ENCODE measurements at places on chromosomes 12 and 14.
A peak's percentile ranks its signal among the peaks of the same experiment; 100 is the strongest.

- DNase-seq = no peak
Observed at GRCh38 chr12:110287986-110288385, 6.9 kb downstream of the ATP2A2 start.

- no peak for DNase-seq
Observed at GRCh38 chr12:51008329-51009055, 17.7 kb downstream of the SLC11A2 start.

DNA sequence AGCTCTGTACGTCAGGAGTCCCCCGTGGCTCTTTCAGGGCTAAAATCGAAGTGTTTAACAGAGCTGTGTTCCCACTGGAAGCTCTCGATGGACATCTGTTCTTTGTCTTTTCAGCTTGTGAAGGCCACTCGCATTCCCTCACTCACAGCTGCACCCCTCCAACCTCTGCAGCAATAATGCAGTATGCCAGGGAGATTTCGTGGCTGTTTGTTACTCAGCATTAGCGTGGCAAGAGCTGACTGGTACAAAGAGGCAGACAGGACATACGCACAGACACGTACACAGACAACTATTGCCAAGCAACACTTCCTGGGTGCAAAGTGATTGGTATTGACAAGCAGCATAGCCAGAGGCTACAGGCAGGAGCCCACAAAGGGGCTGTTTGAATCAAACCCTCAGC, 11.8 kb upstream of the FBXO21 start:
- DNase-seq = no peak

DNA sequence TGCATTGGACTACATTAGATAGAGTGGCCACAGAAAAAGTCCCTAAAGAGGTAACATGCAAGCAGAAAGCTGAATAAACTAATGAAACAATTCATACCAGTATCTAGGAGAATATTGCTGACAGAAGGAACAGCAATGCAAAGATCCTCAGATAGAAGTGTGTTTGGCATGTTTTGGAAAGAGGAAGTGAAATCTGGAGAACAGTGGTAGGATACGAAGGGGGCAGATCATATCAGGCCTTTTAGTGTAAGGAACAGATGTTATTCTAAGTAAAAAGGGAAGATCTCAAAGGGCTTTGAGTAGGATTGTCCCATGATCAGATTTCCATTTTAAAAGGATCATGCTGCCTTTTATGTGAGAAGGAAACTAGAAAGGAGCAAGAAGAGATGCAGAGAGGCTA, 342.9 kb downstream of the PAWR start:
- no peak for DNase-seq

DNA sequence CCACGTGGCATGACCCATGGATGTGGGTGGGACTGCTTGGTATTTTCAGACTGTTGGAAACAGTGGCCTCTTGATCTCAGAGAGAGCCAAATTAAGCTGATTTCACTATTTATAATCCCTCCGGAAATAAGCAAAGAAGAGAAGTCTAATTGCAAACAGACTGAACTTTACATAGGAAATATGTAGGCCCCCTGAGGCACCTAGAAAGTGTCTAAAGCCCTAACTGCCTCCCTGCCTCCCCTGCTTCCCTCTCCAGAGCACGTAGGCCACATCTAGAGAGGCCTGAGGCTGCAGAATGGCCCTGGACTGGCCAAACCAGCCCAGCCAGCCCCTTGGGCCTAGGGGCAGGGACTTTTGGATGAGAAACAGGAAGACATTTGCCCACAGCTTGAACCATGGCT, 123.8 kb downstream of the ZFP36L1 start:
- DNase-seq = no peak

GRCh38 chr14:71206766-71207371, 299.6 kb downstream of the PCNX1 start:
- no peak for DNase-seq

- DNase-seq = no peak
Observed at GRCh38 chr12:53059434-53060063, 9.7 kb downstream of the TNS2 start.

GRCh38 chr14:100904307-100905087, 975 bp upstream of the RTL1 start:
- no peak for DNase-seq

DNA sequence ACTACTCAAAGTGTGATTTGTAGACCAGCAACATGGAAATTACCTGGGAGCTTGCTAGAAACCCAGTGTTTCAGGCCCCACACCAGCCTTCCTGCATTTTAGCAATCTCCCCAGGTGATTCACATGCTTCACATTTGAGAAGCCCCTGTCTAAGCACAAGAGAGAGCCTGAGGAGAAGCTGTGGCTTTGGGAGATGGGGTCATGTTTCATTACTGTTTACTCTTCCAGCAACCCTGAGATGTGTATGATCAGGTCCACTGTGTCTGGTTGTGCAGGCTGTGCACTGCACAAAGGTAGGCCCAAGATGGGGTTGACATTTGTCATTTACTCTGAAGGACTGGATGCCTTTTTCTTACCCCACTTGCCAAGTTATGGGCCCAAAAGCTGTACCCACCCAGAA, 190.1 kb downstream of the SLC41A2 start:
- DNase-seq = no peak

DNA sequence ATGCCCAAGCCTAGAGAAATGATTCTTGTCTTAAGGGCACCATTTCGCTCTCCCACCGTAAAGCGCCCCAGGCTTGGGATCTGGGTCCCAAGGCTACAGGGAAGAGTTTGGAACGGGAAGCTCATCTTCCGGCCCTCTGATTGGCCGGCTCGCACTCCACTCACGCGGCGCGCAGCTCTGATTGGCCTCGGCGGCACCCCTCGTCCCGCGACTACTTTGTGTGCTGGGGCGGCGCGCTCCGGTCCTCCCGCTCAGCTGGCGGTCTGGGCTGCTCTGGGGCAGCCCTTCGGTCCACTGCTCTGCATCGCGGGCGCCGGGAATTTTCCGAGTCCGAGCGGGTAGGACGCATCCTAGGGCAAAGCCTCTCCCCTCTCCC, 886 bp upstream of the FUT8 start:
- DNase-seq = peak; percentile 86

GRCh38 chr14:30210630-30211029, 283.0 kb upstream of the PRKD1 start:
- no peak for DNase-seq

DNA sequence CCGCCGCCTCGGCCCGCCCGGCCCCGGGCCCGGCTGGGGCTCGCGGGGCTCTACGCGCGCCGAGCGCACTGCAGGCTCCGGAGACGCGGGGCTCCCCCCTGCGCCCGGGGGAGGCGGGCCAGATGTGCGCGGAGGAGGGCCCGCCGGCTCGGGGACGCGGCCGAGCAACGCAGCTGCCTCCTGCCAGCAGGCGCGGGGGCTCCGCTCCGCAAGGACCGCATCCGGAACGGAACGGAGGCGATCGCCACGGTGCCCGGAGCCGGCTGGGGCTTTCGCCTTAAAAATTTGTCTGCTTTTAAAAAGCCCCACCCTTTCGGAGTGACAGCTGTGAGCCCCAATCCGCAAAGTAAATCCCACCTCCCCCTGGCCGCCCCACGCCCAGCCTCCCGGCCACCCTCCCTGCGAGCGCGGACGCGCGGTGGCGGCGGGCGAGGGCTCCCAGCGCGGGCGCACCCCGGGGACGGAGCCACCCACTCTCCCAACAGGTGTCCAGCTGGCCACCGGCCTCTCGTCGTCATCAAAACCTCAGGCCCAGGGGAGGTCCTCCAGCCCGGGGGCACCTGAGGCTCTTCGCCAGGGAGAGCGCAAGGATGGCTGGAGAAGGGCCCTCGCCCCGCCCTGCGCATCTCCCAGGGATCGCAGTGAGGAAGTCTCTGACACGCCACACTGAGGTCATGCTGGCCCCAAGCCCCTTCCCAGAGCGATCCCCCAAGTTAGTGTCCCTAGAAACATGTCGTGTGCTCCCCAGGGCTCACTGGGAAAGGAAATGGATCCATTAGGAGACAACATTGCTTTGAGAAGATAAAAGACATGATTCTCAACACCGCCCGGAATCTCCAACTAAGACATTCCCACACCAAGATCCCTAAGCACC, at the start of gene TMEM132D:
Gene TMEM132D (minus strand): TSS at position 70 of the 874 bp plus-strand sequence.
- no peak for DNase-seq

- DNase-seq = peak; percentile 67
Observed at GRCh38 chr12:6871052-6871957, 1.8 kb downstream of the SPSB2 start.

GRCh38 chr12:2454601-2455177, 340.1 kb upstream of the FKBP4 start:
- DNase-seq = no peak

DNA sequence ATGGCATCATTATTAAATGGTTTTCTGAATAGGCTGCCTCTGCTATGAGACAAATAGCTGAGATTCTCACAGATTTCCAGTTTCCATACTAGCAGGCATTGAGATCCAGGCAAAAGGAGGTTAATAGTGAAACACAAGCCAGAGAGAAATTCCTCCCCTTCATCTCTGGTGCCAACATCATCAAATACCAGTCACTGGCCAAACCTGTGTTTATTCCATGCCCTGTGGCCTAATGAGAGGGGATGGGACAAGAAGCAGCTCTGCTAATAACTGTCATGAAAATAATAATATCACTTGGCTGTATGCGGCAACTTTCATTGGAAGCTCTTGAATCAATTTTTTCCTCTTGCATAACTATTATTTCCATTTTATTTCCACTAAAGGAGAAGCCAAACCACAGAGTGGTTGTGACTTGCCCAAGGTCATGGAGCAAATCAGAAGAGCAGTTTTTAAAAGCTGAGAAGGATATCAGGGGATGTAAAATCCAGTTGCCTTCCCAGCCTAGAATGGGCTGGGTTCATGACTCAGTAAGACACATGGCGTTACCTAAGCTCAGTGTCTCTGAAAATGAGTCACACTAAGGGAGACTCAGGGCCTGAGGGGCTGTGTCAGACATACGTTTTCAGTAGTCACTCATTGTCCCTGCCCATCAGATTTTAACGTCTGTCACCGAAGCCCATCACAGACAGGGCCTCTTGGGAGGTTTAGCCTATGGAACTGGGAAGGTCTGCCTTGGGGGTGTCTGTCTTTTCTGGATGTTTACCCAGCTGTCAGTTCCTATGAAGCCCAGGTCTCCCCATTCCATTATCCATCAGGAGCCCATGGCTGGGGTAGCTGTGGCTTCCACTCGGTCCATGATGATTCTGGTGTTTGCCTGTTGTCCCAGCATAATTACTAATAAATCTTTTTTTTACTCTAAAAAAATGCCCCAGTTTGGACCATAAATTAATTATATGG, 208.8 kb upstream of the EEA1 start:
- no peak for DNase-seq

GRCh38 chr14:68592948-68593556, 199.8 kb downstream of the ZFP36L1 start:
- no peak for DNase-seq

- DNase-seq = no peak
Observed at GRCh38 chr12:24991209-24992049, 42.5 kb upstream of the BCAT1 start.

- DNase-seq = no peak
Observed at GRCh38 chr12:27644158-27644845, 51.9 kb upstream of the REP15 start.

- DNase-seq = no peak
Observed at GRCh38 chr14:85122690-85123089, 407.3 kb upstream of the FLRT2 start.

DNA sequence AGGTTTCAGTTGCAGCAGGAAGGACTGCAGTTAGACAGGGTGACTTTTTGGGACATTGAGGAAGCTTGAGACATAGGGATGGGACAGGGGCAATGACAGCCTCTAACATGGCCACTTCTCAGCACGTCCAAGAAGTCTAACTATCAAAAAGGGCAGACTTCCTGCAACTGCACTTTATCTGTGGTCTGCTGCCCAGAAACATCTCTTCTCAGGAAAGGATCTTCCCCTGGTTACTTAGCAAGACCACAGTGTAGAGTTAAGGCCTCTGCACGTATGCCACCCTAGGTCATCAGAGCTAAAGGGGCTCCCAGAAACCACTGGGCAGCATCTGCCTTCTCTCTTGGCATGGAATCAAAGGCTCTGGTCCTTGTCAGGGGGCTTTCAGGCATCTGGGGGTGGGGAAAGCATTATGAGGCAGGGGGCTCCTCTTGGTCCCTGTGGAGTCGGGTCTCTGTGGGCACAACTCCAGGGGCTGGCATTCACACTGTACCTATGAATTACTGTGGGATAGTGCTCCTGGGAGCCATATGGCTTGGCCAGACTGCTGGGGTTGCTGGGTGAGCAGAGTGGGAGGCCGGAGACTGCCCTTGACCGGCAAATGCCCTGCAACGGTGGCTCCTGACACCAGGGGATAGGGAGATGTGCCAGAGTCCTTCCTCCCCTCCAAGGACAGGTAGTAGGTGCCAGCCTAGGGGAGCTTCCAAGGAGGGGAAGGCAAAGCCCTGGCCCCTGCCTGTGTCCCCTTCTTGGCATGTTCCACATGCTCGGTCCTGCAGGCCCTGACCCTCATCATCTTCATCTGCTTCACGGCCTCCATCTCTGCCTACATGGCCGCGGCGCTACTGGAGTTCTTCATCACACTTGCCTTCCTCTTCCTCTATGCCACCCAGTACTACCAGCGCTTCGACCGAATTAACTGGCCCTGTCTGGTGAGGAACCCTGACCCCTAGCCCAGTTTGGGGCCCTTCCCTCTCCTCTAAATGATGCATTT, 1.0 kb downstream of the CMTM5 start:
- DNase-seq = no peak

GRCh38 chr14:94128216-94128839, 1.1 kb downstream of the IFI27L2 start:
- DNase-seq = no peak

DNA sequence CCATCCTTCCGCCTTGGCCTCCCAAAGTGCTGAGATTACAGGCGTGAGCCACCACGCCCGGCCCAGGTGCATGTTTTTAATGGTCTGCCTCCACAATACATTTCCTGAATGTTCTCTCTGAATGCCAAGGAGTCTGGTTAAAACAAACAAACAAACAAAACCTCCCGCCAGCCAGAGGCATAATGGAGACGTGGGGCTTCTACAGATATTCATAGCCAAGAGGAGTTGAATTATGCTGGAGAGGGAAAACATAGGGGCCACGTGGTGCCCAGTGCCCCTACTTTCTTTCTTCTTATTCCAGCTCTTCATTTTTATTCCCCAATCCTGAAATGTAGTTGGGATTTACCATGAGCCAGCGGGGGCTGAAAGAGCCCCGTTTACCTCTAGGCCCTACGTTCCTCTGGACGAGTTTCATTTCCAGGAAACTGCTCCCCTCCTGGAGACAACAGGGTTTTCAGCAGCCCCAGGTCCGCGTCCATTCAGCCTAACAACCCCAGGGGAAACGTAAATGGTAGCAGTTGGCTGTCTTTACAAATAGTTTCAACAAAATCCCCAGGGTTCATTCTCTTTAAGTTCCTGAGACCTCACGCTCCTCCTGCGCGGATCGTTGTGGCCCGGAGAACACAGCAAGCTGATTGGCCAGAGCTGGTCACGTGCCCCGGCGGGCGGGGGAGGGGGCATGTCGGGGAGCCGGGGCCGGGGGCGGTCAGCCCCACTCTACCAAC, 108.5 kb upstream of the ESRRB start:
- peak; percentile 46 for DNase-seq

GRCh38 chr14:68172216-68172615, 352.6 kb downstream of the RAD51B start:
- DNase-seq = no peak
